ENCODE measurements at places on chromosomes 12 and 14.

DNA sequence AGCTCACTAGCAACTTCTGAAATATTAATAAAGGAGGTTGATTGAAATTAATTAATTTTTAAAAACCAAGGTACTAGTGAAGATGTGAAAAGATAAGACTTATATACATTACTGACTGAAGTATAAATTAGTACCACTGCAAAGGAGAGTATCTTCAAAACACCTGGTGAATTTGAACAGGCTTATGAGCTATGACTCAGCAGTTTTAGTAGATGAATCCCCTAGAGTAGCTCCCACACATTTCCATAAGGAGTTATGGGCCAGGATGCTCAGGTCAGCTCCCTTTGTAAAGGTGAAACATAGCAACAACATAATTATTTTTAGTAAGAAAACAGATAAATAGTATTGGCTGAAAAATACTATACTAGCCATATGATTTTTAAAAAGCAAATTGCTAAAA is 218.6 kb downstream of the SYT1 start:
- DNase-seq, result peak; percentile 60

- no peak for DNase-seq
Measured at GRCh38 chr14:87635442-87635841, 357.5 kb downstream of the GALC start.

DNA sequence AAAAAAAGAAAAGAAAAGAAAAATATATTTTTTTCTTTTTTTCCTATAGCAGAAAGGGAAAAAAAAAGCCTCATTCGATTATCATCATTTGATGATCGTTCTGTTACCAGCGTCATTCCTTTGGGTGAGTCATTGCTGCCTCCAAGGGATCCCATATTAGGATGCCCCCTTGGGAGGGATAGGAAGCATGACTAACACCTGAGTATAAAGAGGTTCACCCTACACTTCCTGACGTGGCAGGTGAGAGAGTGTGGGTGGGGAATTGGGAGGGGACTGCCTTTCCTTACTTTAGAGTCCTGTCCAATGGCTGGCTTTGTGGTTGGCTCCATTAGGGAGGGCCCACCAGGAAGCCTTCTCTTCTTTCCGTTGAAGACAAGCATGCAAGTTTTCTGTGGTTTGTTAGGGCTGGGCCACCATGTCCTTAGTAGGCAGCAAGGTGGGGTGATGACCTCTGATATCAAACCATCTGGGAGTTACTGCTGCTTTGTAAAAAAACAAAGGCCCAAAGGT is 56.1 kb upstream of the FUT8 start:
- DNase-seq, result peak; percentile 43

DNA sequence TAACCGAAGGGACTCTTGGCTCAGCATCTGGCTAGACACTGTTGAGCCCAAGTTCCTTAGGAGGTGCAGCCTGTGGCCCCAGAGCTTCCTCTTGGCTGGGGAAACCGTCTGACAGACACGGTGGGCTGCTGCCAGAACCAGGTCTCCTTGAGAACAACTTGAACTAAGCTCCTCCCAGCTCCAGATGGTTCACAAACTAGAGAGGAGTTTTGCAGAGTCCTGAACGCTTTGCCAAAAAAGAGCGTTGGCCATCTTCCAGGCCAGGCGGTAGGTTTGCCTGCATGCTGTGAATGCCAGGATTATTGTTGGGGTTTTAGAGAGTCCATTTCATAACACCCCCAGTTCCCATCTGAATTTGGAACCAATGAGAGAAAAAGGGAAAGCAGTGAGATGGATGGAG is 399.8 kb downstream of the RGS6 start:
- peak; percentile 25 for DNase-seq

DNA sequence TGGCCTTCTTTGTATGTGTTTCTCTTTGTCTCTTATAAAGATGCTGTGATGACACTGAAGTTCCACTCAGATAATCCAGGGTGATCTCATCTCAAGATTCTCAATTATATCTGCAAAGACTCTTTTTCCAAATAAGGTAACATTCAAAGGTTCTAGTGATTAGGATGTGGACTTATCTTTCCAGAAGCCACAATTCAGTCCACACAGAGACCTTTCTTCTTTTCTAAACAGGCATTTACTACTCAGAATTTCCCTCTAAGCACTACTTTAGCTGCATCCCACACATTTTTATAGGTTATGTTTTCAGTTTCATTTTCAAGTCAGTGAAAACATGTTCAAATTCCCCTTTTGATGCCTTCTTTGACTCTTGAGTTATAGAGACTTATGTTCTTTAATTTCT is 9.0 kb upstream of the NKX2-1 start:
- DNase-seq, result no peak

DNA sequence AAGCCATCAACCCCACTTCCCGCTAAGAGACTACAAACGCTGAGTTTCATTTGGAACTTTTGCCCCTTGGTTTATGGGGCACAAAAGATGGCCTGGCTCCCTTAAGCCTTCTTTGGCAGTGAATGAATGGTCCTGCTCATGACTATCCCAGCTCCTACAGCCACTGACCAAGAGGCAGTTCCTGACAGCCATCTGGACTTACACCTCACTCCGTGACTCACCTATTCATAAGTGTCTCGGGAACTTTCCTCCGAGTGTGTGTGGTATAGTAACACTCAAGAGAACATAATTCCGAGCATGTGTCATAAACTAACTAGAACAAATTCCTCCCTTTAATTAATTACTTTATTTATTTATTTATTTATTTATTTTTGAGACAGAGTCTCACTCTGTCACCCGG is 51.9 kb upstream of the NUDT4 start:
- no peak for DNase-seq

DNA sequence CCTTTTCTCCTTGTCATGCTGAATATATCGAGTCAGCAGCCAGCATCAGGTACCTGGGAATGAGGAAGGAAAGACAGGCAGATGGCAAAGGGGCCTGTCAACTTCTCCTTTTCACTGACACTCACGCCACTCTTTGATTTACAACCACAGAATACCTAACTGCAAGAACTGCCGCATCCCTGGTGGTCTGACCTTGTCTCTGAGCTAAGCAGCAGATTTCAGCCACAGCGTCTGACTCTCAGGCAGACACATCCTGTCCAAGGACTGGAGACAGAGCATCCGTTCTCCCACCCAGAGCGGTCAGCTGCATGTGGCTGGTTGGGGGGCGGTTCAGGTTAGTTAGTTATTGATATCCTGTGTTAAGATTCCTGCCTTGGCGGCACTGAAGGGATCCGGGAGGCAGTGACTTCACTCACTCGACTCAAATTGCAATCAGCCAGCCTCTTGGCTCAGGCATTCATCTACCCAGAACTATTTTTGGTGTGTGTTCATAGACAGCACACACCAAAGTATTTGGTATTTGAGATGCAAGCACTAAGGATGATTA is 11.2 kb upstream of the MAP1LC3B2 start:
- no peak for DNase-seq

DNA sequence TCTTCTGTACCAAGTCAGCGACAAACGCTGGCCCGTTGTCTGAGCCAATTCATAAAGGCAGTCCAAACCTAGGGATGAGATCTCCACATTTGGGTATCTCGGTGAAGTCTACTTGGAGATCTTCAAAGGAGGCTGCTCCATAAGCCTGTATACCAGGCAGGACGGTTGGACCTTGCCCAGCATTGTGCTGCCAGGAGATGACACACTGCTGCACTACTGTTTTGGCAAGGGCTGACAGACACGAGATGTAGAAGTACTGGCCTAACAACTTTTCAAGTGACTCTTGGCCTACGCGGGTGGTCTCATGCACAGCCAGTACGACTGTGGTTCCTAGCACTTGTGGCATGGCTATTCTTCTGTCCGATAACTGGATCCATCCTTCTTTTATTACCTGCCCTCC is 135.3 kb downstream of the SLC38A6 start:
- DNase-seq, result no peak

DNA sequence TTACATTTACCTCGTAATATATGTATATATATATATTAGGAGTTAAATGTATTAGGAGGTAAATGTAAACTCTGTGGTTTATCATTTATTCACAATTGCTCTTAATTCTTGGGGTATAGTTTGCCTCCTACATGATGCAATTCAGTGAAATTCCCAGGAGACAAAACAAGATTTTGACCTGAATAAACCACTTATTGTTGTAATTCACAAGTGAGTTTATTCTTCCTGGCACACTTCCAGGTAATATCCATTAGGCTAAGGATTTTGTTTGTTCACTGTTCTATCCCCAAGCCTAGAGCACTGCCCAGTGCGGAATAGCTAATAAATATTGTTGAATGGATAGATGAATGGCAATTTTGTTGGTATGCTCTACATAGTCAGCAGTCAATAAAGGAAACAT is 3.0 kb downstream of the SMIM10L1 start:
- peak; percentile 63 for DNase-seq

DNA sequence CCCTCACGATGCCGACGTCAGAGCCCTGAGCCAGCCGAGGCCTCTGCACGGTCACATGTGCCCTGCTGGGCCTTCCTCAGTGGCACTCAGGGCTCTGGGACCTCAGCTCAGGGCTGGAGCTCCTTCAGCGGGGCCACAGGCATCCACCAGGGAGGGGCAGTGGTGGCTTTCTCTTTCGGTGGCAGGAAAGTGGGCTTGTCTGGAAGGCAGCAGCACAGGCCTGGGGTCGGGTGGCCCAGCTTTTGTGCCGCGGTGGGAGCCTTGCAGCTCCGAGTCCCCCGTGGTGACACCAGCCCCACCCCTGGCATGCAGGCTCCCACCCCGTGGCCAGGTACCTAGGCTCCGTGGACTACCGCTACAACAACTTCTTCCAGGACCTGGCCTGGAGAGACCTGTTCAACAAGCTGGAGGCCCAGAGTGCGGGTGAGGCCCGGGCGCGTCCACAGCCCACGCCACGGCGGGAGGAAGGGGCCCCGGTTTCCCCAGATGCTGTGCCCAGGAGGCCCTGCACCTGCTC is 14.2 kb upstream of the TEX22 start:
- no peak for DNase-seq

- DNase-seq, result no peak
Measured at GRCh38 chr14:106792543-106792942, 1266.2 kb downstream of the TMEM121 start.

DNA sequence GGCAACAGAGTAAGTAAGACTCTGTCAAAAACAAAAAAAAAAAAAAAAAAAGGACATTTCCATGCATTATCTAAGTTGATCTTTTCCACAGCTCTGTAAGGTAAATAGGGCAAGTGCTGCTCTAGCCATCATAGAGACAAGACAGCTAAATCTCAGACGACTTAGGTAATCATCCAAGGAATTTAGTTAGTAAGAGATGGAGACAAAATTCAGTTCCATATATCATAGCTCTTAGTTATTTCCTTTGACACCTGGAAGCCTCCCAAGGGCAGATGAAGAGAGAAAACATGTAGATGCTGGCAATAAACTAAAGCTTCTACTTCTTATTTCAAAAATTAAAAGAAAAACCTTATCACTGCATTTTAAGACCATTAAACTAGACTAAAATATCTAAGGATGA is 48.7 kb downstream of the ST8SIA1 start:
- no peak for DNase-seq

GRCh38 chr12:14689996-14690395 is 6.4 kb downstream of the GUCY2C start:
- no peak for DNase-seq

- DNase-seq, result peak; percentile 94
Measured at GRCh38 chr14:50667996-50668825, at the start of gene SAV1. Gene SAV1 (minus strand): TSS chr14:50668306. CDS start chr14:50667967, 339 bp downstream.

DNA sequence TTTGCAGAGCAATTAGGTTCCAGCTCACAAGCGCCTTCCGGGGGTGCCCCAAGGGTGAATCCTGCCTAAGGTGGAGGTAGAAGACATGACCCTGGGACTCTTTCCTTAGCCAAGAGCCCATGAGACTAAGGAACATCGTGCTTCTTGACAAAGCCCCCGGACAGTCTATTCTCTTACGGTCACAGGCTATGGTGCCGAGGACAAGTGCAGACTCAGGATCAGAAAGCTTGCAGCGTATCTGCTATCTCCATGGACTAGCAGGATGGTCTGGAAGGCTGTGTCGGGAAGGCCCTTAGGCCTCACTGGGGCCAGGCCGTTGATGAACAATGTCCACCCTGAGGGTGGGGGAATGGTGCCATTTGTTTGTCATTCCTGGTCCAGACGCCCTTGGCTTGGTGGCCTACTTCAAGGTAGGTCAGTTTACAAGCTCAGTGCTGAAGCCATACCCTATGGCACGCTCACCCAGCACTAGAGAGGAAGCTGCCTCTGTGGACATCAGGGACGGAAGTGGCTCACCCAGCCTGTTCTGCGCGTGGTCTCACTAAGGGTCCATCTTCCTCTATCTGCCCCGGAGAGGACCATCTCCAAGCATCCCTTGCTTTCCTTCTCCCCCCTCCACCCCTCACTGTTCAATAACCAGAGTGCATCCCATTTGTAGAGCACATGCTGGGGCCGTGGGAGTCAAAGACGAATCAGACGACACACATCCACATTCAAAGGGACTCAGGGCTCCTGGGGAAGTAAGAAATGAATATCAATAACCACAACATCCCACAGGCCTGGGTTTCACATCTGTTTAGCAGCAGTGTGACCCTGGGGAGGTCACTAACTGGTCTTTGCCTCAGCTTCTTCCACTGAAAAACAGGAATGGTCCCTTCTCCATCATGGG is 45.0 kb upstream of the IQSEC3 start:
- DNase-seq, result no peak

GRCh38 chr12:32217354-32218310 is 111.0 kb downstream of the BICD1 start:
- DNase-seq, result peak; percentile 96

- no peak for DNase-seq
Measured at GRCh38 chr14:89544636-89545301, 127.7 kb upstream of the FOXN3 start.

DNA sequence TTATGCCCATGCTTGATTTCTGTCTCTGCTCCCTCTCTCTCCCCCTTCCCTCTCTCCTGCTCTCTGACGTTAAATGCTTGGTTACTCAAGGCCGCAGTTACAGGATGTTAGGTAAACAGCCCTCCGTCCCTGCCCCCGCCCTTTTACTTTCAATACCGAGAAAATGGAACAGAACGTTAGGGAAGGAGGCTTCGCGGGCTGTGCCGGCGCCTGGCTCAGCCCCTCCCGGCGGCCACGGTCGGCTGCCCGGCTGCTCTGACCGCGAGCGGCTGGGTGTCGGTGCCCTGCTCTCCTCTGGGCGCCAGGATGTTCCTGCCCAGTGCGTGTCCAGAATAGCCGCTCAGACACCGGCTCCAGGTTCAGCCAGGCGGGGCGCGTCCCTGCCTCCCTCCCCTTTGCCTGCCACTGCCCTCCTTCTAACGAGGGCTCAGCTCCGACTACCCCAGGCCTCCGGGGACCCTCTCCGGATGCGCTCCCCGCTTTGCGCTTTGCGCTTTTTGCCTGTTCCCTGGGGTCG is 166.1 kb downstream of the ADCK1 start:
- DNase-seq, result peak; percentile 93

- no peak for DNase-seq
Measured at GRCh38 chr14:77970646-77971045, 170.7 kb downstream of the ADCK1 start.

DNA sequence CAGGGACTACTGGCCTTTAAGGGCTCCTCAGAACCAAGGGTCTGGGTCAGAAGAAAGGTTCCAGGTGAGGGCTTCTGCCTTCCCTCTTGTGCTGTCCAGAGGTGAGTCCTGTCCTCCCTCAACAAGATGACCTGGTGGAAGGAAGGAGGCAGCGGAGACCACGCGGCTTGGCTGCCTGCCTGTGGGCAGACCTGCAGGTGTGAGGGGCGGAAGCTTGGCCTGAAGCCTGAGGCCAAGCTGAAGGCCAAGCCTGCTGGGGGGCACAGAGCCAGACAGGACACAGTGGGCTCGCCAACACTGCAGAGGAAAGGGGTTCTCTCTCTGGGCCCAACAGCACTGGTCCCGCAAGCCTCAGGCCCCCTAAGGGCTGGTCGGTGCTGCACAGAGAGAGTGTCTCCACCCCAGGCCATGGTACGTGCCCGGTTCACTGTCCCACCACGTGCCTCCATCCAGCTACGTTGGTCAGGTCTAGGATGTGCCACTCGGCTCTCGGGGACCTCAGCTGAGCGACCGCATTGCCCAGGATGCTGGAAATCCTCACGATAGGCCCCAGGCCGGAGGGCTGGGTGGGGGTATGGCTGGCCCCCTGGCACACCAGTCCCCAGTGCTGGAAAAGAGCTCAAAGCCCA is 170.0 kb upstream of the PRMT8 start:
- no peak for DNase-seq

Data from NCI-H69 (cell line).